ENCODE measurements at places on chromosomes 1 and 21. TPM values are rescaled to one million over a fixed set of nuclear protein-coding genes. Genes with fewer than 3 reads are reported as not detected.

ZZZ3 gene
- 145 TPM for total RNA-seq

PEAR1 gene
- 1.9 TPM for total RNA-seq

- no peak for DNase-seq
Observed at GRCh38 chr1:41863718-41864117, 55.0 kb downstream of the HIVEP3 start.

CFAP45 gene
- 13.2 TPM for total RNA-seq
